ENCODE measurements at places on chromosomes 13 and 19. TPM values are rescaled to one million over a fixed set of nuclear protein-coding genes. Genes with fewer than 3 reads are reported as not detected.

DNA sequence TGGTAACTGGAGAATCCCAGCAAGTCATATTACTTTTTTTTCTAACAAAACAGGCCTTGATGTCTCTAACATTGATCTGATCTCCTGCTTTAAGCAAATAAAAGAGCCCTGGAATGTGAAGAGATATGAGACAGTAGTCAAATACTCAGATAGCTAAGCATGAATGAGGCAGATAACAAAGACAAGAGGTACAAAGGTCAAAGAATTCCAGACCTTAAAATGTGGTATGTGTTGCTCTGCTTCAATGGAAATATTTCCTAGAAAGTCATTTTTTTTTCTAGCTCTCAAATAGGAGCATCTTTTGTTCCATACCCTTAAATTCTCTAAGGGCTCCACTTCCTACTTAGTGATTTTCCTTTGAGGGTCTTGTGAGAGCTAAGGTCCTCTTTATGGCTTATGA, 54.6 kb downstream of the ZNF254 start:
- no peak for DNase-seq

DNA sequence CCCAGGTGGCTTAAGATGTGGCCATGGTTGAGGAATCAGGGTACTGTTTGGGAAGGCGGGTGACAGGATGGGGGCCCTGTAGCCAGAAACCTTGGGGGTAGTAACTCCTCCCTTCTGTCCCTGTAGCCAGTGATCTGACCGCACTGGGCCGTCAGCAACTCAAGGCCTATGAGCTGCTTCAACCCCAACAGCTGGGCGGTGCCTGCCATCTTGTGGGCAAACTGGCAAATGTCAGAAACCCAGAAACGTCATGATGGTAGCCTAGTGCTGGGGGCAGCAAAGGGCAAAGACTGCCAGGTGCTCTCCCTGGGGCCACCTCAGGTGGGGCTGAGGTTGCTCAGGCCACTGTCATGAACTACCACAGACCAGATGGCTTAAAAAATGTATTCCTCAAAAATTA, 3.5 kb downstream of the COPE start:
- peak; percentile 73 for DNase-seq

GRCh38 chr19:4660993-4661392, 9.1 kb downstream of the MYDGF start:
- no peak for DNase-seq

ZNF566 gene
- 15.7 TPM for total RNA-seq

- DNase-seq = no peak
Measured at GRCh38 chr19:54682306-54682856, 19.6 kb downstream of the LILRB4 start.

- DNase-seq = no peak
Measured at GRCh38 chr13:43876366-43876765, 3.2 kb downstream of the CCDC122 start.

DNA sequence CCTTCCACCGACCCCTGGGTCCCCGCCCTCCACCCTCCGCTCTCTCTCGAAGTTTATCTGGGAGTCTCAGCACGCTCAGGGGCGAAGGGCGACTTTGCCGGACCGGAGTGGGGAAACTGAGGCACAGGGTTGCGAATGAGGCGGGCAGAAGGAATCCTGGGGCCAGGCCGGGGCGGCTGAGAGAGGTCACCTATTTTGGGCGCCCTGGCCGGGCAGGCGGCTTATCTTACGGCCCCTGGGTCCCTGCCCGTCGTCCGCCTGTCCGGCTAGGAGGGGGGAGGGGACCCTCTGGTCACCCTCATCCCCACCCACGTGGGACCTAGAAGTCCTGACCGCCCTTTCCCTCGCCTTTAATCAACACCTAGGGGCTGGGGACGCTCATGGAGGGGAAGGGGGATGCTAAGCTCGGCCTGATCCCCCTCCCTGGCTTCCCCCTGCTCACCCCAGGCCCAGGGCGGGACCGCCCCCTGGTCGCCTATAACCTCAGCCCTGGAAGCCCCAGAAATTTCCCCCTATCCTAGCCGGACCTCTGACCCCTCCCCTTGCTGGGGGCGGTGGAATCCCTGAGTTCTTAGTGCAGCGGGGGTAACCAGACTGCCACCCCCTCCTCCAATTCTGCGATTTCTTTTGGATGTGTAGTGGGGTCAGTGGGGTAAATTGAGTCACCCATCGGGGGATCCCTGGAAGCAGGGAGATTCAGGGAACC, 556 bp downstream of the TRIP10 start:
- DNase-seq = no peak

GRCh38 chr13:22644941-22645340, 535.8 kb upstream of the SGCG start:
- DNase-seq = no peak

- DNase-seq = no peak
Measured at GRCh38 chr13:31862828-31863227, 123.5 kb downstream of the RXFP2 start.

FLT1 gene
- total RNA-seq = 49.8 TPM

DNA sequence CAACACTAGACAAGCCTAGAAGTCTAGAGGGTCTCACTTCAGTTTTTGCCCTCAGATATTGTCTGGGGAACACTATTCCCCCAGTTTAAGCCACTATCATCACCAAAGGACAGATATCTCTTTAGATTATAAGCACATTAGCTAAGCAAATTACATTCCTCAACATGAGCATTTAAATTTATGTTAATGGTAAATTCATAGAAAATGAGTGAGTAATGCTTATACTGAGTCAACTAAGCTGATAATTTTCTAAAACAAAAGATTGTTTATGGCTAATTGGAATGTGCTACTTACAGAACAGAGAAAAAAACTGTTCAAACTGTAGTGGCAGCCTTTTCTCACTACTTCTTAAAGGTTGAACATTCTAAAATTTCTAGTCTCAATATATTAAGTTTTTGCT, 290.2 kb downstream of the SLITRK1 start:
- DNase-seq = no peak

DNA sequence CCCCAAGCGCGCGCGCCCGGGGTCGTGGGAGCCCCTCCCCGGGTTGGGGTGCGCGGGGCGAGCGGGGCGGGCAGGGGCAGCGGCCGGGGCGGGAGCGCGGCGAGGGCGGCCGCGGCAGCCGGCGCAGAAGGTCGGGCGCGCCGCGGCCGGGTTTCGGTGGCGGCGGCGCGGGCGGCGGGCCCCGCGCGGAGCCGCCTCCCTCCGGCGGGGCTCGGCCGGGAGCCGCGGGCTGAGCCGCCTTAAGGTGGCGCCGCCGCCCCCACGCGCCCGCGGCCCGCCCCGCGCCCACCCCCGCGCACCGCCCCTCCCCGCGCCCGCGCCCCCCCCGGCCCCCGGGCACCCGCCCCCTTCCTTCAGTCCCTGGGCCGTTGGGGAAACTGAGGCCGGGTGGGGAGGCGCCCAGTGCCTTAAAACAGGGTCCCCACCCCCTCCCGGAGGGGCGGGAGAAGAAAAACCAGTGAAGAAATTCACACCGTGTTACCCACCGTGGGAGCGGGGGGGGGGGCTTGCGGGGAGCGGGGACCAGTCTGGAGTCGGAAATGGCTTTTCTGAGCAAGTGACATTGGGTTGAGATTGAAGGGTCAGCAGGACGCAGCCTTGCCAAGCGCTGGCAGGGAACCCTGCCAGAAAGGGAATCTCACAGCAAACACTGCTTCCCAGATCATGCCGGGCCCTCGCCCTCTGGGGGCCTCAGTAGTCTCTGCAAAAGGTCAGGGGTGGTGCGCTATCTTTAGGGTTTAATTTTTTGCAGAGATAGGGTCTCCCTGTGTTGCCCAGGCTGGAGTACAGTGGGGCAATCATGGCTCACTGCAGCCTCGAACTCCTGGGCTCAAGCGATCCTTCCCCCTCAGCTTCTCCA, at the start of gene TLE2:
TLE2 (minus strand) TSS at position 216 of the 859 bp plus-strand sequence. CDS start 376 bp downstream, outside the sequence.
- no peak for DNase-seq

GRCh38 chr19:23409392-23410048, 14.2 kb upstream of the ZNF91 start:
- no peak for DNase-seq

DNA sequence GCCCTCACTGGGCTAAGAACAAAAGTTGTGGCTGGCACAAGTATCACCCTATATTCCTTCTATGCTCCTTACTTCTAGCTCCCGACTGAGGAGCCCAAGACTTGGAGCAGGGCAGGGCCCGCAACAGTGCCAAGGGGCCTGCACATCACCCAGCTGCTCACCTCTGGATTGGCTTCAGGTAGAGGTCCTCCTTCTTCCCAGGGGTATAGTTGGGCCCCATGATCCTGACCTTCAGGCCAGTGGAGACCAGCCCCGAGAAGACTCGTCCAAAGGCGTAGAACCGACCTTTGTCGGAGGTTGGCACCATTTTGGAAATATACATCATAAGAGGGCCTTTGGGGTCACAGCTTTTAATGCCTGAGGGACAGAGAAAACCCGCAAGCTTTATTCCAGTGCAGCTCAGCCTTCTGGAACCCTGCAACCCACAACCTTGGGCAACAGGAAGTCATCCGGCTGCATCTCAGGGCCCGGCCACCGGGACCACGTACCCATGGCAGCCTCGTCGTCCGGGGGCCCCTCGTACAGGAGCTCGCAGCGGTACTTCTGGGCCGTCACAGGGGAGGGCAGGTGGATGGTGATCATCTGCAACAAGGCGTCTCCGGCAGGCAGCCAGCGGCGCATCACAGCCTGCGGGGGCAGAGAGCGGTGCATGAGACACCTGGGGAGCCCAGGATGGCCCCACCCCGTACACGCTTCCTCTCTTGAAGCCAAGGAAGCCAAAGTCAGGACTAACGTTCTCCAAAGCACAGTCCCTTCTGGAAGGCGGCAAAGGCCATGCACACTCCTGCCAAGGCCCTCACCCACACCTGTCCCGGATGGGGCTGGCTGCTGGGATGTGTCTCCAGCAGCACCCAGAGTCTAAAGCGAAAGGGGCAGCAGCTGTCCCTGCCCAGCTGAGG, 4.7 kb downstream of the EEF2 start:
- no peak for DNase-seq

DNA sequence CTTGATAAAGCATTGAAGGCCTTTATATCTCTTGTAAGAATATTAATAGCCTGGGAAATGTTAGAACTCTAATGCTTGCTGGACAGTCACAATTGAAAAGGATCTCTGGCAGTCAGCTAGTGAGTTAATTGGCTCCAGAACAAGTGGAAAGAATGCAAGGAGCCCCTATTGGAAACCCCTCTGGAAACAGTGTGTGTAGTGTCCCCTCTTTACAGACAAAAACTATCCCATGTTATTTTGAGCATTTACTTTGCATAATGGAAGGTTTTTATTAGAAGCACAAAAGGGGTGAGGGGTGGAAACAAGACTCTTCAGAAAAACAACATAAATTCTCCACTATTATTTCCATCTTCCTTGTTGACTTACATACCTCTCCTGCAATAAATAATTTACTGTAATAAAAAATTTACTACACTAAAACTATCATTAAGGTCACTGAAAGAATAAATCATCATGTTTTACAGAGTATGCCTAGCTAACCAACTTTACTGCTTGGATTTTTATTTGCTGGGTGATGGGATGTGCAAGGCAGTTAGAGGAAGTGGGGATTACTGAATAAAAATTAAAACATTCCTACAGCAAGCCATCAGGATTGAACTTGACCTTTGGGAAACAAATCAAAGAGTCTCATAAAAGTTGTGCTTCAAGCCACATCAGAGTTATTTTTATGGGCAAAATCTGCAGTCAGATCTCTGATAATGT, 610.4 kb downstream of the TBC1D4 start:
- no peak for DNase-seq

- DNase-seq = no peak
Measured at GRCh38 chr13:103133556-103133955, 67.3 kb upstream of the SLC10A2 start.

- DNase-seq = no peak
Measured at GRCh38 chr13:71661921-71662320, 205.1 kb downstream of the DACH1 start.

GRCh38 chr13:100394005-100394695, 194.4 kb downstream of the GGACT start:
- DNase-seq = no peak

- no peak for DNase-seq
Measured at GRCh38 chr13:41613984-41614661, 156.8 kb downstream of the RGCC start.

GRCh38 chr13:29436291-29436690, 159.2 kb downstream of the SLC7A1 start:
- no peak for DNase-seq

DNA sequence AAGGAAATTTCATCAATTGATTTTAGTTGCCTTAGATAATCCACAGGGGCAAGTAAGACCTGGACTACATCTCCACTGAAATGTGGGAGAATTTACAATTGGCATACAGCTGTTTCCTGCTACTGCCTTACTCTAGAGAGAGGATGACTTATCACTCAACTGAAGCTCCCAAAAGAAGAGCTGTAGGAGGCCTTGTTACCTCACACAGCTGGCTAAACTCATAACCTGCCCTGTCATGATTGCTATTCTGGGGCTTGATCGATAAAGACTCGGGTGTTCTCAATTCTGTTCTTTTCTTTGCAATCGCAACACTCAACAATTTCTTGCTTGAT, 1396.4 kb downstream of the EFNB2 start:
- no peak for DNase-seq

VSTM2B gene
- total RNA-seq = 16.6 TPM

GRCh38 chr19:51600940-51601580, 29.1 kb downstream of the SIGLEC5 start:
- DNase-seq = no peak

- DNase-seq = peak; percentile 68
Measured at GRCh38 chr19:4575267-4576015, 16.0 kb upstream of the SEMA6B start.

DNA sequence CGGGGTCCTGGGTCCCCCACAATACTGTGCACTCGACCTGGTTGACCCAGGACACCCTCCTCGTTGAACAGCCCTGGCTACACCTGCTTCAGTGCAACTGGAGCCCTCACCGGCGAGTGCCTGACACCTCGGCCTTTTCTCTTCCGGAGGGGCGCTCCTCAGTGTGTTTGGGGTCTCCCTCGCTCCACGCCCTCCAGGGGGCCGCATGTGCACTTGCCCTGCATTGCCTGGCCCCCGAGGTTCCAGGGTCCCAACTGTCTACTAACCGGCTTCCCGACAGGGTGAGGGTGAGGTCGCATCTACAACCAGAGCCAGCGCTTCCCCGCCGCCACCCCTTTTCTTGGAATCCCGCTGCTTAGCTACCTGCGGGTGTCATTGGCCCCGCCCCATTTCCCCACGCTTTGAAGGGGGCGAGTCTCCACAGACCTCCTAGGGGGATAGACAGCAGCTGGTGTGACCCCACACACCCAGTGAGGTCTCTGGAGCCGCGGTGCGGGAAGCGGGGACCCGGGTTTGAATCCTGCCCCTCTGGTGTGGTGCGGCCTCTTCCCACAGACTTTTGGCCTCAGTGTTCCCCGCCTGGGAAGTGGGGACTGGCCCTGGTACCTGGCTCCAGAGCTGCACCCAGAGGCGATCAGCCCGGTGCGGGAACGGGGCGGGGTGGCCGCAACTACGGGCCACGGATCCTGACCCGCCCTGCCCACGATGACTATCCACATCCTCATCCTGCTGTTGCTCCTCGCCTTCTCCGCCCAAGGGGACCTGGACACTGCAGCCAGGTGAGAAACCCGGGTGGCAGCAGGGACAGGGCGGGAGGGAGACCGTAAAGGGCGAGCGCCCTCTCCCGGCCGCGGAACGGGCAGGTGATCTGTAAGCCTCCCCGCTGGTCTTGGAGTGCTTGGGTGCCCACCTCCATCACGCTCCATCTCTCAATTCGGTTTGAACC, at the start of gene ADM5:
ADM5 (plus strand) TSS at position 462 of the 946 bp plus-strand sequence; CDS start at position 706, 244 bp downstream.
- DNase-seq = peak; percentile 78

- DNase-seq = no peak
Measured at GRCh38 chr13:20550799-20551198, 16.2 kb upstream of the IFT88 start.

DAND5 gene
- total RNA-seq = 0.44 TPM

GRCh38 chr19:53007606-53008005, 6.1 kb upstream of the ERVV-1 start:
- no peak for DNase-seq

GRCh38 chr13:43205416-43205815, 182.0 kb downstream of the DNAJC15 start:
- DNase-seq = no peak
